ENCODE measurements at places on chromosomes 2 and 18.

- no peak for DNase-seq
Measured at GRCh38 chr2:197196541-197197180, 113.9 kb downstream of the ANKRD44 start.

GRCh38 chr2:195575879-195576401, 81.1 kb upstream of the SLC39A10 start:
- no peak for DNase-seq

DNA sequence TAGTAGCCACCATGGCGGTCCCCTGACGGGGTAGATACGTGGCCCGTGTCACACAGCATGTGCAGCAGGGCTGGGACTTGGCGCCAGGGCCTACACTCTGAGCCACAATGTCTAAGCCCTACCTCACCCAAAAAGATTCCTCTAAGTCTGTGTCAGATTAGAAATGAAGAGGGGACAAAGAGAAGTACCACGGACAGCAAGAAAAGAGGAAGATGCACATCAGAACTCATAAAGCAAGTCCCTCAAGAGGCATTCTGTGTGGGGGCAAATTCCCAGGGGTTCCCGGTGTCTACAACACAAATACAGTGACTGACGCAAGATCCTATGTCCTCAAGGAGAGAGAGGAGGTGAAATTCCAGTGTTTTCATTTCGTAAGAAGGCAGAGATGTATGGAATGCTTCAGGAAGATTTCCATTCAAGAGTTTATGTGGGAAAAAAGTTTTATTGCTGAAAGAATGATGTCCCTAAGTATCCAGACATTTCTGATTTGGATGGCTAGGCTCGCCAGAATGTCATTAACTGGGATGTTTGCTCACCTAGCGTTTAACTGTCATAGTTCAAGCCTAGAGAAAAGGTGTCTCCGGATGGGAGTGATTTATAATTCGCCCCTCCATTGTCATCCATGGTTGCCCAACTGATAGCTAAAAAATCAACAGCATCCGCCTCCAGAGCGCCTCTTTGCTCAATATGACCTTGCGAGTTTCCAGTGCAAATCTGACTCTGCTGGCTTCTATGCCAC, 75.6 kb upstream of the CHMP1B start:
- no peak for DNase-seq

DNA sequence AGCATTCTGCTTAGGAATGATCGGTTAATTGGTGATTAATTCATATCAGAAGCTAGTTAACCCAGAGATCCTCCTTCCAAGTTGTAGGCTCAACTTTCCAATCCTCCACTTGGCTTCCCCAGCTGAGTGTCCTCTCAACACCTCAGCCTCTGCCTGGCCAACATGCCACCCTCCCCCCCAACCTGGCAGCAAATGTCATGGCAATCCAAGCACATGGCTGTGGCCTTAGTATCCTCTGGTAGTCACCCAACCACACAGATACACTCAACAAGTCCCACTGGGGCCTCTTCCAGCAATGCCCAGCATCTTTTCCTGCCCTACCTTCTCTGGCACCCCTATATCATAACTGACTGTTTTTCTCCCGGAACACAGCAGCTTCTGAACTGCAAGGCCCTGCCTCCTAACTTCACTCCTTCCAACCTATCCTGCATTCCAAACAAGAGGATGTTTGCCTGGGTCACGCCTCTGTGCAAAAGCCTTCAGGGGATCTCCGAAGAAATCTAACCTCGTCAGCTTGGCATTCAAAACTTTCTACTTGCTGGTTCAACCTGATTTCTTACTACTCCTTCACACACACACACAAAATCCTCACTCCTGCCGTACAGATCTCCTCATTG, 195.0 kb downstream of the CYP26B1 start:
- DNase-seq, result no peak

DNA sequence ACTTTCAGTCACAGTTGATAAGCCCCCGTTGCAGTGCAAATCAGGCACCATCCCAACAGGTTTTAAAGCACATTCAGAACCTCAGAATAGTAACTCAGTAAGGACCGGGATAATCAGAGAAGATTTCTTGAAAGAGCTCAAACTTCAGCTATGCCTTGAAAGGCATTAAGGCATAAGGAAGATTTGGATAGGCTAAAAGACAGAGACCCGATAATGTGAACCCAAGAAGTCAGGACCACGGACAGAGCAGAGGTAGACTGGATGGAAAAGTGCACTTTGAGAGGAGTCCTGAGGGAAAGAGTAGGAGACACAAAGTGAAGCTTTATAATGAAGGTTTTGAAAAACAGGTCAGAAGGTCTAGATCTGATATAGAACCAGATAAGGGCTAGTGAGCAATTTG, 36.9 kb upstream of the KLF7 start:
- no peak for DNase-seq

GRCh38 chr2:1974397-1974796, 230.1 kb upstream of the PXDN start:
- DNase-seq, result peak; percentile 14

GRCh38 chr2:150271952-150272802, 215.3 kb downstream of the RND3 start:
- DNase-seq, result no peak

GRCh38 chr2:188142636-188143295, 148.9 kb upstream of the GULP1 start:
- DNase-seq, result no peak

DNA sequence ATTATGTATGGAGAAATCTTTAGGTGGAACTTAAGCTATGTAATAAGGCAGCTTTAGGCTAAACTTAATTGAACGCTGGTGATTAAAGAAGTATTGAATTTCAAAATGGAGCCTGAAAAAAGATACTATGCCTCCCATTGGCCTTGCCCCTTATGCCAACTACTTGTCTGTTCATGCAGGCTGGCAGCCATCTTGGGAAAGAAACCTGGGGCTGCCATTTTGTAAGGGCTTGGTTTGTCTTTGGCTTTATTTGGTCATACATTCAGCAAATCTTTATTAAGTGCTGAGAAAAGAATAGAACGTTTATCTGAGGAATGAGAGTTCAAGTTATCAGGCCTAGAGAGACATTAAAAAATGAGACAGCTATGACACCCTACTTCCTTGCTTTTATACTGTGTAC, 231.3 kb downstream of the KCNE4 start:
- no peak for DNase-seq

GRCh38 chr2:26997394-26997793, 27.0 kb downstream of the MAPRE3 start:
- no peak for DNase-seq

GRCh38 chr2:166593403-166593802, 99.4 kb upstream of the SCN7A start:
- no peak for DNase-seq

DNA sequence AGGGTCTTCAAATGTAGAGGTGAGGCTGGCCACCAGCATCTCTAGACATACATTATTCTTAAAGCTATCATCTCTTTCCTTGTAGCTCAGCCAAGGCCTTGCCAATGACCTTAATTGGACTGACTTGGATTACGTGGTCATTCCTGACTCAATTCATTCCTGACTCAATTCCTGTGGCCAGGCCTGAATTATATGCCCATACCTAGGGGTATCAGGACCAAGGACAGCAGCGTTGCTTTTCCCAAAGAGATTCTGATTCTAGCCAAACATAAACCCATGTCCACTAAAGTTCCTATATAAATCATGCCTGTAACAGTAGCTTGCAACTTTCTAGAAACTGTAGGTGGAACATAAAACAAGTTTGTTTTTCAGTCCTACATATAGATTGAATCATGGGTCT, 231.7 kb downstream of the ARL6IP6 start:
- no peak for DNase-seq

DNA sequence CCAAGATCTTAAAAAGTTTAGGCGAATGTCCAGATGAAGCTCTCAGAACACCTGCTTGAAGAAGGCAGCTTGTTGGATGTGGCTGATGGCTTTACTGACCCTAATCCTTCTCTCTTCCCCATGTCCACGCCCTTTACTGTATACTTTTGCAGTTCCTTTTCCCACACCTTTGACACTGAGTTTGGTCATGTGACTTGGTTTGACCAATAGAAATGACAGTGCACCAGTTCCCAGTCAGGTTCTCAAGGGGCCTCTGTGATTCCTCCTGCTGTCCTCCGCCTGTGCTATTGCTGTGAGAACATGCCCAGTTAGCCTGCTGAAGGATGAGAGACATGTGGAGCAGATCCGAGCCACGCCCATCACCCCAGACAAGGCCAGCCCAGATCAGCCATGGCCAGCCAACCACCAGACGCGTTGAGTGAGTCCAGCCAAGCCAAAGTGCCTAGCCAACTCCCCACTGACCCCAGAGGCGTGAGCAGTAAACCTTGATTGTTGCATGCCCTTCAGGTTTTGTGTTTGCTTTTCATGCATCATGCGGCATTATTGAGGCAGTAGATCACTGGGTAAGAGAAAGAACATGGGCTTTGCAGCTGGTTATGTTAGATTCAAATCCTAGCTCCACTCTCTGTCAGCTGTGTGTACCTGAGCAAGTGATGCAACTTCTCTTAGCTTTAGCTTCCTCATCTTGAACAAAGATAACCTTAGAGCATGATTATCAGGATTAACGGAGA, 258.0 kb upstream of the SIX2 start:
- DNase-seq, result no peak

- no peak for DNase-seq
Measured at GRCh38 chr2:119198240-119198840, 25.3 kb upstream of the STEAP3 start.

DNA sequence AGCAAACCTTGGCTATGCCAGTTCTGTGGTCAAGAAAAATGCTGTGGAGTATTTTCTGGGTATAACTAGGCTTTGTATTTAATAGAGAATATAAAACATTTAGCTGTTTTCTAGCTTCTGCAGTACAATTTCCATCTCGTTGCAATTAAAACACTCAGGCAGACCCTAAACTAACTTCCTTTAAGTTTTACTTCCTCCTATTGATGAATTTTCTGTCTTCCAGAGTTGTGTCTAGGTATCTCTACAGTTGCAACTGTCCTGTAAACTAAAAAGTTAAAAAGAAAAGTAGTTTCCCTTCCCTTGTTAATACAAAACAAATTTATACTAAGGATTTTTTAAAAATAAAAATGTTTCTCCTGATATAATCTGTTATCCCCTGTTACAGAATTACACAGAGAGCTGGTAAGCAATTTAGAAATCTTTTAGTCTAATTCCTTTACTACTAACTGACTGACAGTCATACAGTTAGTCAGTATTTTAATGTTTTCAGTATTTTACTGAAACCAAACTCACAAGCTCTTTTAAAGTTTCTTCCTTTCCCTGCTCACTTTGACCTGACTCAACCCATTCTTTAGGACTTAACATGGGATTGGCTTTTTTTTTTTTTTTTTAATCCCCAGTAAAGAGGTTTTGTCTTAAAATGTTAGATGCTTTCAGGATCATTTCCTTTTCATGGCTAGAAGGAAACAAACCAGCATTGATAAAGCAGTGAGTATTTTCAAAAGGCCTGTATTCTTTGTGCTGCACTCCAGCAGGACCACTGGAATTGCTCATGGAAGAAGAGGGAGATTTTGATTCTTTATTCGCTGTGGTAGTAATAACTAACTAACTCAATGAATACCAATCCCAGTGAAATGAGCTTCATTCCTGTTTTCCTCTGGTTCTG, 22.9 kb downstream of the ITGAV start:
- no peak for DNase-seq

DNA sequence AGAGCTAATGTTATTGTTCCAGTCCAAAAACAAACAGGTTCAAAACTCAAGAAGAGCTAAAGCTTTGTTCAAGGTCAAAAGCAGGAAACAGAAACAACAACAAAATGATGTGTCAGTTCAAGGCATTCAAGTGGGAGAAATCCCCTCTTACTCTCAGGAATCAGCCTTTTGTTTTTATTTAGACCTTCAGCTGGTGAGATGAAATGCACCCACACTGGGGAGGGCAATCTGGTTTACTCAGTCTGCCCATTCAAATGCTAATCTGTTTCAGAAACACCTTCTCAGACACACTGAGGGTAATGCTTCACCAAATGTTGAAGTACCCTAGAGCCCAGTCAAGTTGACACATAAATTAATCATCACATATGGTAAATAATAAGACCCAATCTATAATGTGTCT, 150.6 kb downstream of the TMX3 start:
- DNase-seq, result no peak

DNA sequence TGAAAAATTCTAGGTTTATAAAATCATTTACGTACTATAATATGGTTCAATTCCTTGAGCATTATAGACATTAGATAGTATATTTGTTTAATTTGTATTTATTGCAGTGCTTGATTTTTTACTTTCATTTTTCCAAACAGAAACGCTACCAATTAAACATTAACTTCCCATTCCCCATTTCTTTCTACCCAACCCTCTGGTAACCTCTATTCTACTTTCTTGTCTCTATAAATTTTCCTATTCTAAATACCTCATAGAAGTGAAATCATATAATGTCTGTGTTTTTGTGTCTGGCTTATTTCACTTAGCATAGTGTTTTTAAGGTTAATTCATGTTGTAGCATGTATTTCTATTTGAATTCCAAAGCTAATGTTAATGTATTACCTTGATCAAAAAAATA, 11.6 kb upstream of the SLC39A10 start:
- DNase-seq, result no peak

GRCh38 chr2:233178994-233179847, 72.3 kb upstream of the ATG16L1 start:
- DNase-seq, result no peak

DNA sequence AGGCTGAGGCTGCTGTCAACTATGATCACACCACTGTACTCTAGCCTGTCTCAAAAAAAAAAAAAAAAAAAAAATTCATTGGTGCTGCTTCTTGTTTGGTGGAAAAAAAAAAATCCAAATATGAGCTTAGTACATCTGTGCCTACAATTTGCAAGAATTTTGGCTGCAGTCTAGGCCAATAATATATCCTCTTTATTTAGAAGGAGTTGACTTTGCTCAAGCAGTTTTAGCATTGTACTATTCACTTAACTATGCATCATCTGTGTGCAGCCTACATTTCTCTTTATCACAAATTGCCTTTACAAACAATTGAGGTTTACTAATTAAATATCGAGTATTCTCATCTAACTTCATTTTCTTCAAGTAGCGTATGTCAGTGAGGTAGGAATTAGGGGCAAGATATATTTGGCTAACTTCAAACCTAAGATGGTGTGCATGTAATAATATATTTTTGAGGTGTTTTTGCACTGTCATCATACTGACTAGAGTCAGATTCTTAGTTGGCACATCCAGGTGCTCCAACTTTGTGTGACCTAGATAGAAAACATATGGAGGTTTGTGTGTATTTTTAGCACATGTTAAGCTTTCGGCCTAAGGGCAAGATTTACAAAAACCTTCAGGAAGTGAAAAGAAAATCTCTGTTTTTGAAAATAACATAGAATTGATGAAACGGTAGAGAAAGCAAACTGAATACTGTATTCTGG, 51.8 kb downstream of the PMS1 start:
- no peak for DNase-seq

- no peak for DNase-seq
Measured at GRCh38 chr2:46410273-46411244, 68.8 kb upstream of the TMEM247 start.

GRCh38 chr18:5073026-5073944, 123.8 kb downstream of the AKAIN1 start:
- peak; percentile 72 for DNase-seq

- no peak for DNase-seq
Measured at GRCh38 chr2:7722212-7722910, 805.1 kb downstream of the RNF144A start.

- no peak for DNase-seq
Measured at GRCh38 chr2:112006076-112006410, 49.0 kb upstream of the TMEM87B start.

- no peak for DNase-seq
Measured at GRCh38 chr2:20071397-20072383, 20.3 kb upstream of the LAPTM4A start.

All from COR-L47 (cell line).